CD4-positive, alpha-beta memory T cell (primary cell): ENCODE measurements at places on chromosomes 2 and 18. TPM values are rescaled to one million over a fixed set of nuclear protein-coding genes. Genes with fewer than 3 reads are reported as not detected.
A peak's percentile ranks its signal among the peaks of the same experiment; 100 is the strongest.

The STARD6 gene
- polyA plus RNA-seq, result 0.46 TPM

The LRRTM4 gene
- not detected for polyA plus RNA-seq

The RFTN2 gene
- 0.37 TPM for polyA plus RNA-seq

The CYTIP gene
- 176 TPM for polyA plus RNA-seq

The EFR3B gene
- polyA plus RNA-seq, result not detected

The DSC3 gene
- polyA plus RNA-seq, result not detected

The STPG4 gene
- not detected for polyA plus RNA-seq

The B3GNT7 gene
- not detected for polyA plus RNA-seq

The ITGB6 gene
- polyA plus RNA-seq, result not detected

DNA sequence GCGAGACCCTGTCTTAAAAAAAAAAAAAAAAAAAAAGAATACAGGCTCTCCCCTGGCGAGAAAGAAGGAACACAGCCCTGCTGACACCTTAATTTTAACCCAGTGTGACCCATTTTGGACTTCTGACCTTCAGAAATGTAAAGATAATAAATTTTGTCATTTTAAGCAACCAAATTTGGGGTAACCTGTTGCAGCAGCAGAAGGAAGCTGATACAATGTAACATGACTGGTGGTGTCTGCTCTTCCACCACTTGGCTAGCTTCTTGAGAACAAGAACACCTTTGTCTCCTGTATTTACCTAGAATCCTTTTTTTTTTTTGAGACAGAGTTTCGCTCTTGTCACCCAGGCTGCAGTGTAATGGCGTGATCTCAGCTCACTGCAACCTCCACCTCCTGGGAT lies 6.6 kb upstream of the STK11IP start:
- no peak for DNase-seq
- H3K27ac ChIP-seq, result no peak overlapping the region
- no peaks in the 10 kb centered on the region for H3K27me3 ChIP-seq

DNA sequence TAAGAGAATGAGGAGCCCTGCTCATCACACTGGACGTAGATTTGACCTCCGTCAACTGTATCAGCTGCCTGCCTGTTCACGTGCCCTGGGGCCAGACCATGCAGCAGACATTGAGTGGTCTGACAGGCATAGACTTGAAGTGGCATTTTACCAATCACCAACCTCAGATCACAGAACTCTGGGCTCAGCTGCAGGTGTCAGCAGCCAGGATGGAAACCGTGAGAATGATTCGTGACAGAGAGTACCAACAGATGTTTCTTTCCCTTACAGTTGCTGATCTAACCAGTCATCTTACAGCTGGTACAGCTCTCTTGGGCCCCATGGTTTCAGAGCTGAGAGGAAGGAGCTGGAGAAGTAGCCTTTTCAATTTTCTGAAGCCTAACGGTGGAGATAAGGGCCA lies 148.9 kb downstream of the EN1 start:
- H3K4me3 ChIP-seq, result no peak overlapping the region
- no peak for DNase-seq
- no peaks in the 10 kb centered on the region for H3K27me3 ChIP-seq
- no peaks in the 10 kb centered on the region for H3K36me3 ChIP-seq
- no peaks in the 10 kb centered on the region for H3K4me1 ChIP-seq

- no peaks in the 10 kb centered on the region for H3K36me3 ChIP-seq
- H3K27ac ChIP-seq, result no peak overlapping the region
- no peaks in the 10 kb centered on the region for H3K4me1 ChIP-seq
- no peak for DNase-seq
- no peak overlapping the region for H3K4me3 ChIP-seq
Measured at GRCh38 chr2:70686577-70687460, 81.2 kb downstream of the ADD2 start.

- H3K4me1 ChIP-seq, result no peaks in the 10 kb centered on the region
- no peak for DNase-seq
- H3K4me3 ChIP-seq, result no peak overlapping the region
- no peaks in the 10 kb centered on the region for H3K36me3 ChIP-seq
- H3K27me3 ChIP-seq, result no peaks in the 10 kb centered on the region
- no peak overlapping the region for H3K27ac ChIP-seq
Measured at GRCh38 chr2:123747326-123747725, 277.8 kb upstream of the CNTNAP5 start.

DNA sequence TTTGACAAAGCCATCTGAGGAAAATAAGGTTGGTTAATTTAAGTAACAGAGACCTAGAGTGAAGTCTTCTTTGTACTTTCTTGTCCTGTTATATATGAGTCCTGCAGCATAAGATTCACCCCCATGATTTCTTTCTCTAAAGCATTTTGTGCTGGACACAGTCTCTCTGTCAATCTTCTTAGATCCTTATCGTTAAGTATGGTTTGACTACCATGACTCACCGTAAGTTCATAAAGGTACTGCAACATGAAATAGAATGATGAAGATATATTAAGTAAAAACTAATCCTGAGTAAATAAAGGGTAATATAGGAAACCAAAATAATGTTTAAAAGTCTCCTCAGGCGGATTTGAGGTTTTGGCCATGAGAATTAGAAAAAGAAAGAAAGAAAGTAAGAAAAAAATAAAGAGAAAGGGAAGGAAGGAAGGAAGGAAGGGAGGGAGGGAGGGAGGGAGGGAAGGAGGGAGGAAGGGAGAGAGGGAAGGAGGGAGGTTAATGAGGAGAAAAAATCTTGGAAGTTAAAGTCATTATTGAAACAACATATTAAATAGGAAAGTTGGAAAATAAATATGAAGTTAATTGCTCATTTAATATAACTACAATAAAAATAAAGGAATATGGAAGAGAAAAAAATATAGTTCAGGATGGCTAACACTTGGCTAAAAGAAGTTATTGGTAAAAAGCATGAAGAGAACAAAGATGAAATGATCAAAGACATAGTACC lies 980.3 kb upstream of the CDH2 start:
- no peaks in the 10 kb centered on the region for H3K36me3 ChIP-seq
- H3K4me3 ChIP-seq, result no peak overlapping the region

DNA sequence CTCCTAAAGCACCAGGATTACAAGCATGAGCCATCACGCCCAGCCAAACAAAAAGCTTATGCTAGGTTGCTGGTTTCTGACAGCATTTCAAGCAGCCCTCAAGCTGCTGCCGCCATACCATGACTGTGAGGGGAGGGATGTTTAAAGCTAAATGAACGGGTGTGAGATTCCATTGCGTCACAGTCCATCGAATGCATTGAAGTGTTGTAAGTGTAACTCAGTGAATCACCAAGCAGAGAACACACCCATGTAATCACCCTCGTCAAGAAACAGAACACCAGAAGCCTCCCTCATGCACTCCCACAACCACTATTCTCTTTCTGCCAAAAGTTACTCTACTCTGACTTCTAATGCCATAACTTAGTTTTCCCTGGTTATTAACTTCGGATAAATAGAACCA lies 32.8 kb upstream of the MC5R start:
- no peak for DNase-seq
- no peaks in the 10 kb centered on the region for H3K4me1 ChIP-seq
- H3K4me3 ChIP-seq, result no peak overlapping the region
- no peaks in the 10 kb centered on the region for H3K27me3 ChIP-seq

DNA sequence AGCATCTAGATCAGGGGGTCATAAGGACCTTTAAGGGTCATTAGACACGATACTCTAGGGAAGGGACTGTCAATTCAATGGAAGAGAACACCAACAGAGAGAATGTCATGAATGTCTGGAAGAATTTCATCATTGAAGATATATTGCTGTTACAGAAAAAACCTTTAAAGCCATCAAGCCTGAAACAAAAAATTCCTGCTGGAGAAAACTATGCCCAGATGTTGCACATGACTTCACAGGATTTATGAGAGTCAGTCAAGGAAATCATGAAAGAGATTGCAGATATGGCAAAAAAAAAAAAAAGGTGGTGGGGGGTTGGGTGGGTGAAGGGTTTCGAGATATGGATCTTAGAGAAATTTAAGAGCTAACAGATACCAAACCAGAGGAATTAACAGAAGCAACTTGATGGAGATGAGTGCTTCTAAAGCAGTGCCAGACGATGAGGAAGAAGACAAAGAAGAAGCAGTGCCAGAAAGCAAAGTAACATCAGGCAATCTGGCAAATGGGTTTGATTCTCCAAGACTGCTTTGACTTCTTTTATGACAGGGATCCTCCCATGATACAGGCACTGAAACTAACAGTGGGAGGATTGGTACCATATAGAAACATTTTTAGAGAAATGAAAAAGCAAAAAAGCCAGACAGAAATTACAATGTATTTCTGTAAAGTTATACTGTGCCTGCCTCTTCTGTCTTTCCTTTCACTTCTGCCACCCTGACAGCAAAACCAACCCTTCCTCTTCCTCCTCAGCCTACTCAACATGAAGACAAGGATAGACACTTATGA lies 28.5 kb downstream of the MAP4K3 start:
- DNase-seq, result no peak
- H3K4me1 ChIP-seq, result peaks cover 41% of the 10 kb centered on the region
- no peaks in the 10 kb centered on the region for H3K36me3 ChIP-seq
- H3K27me3 ChIP-seq, result no peaks in the 10 kb centered on the region
- no peak overlapping the region for H3K4me3 ChIP-seq

- no peak overlapping the region for H3K27ac ChIP-seq
- no peaks in the 10 kb centered on the region for H3K4me1 ChIP-seq
- H3K4me3 ChIP-seq, result no peak overlapping the region
- H3K27me3 ChIP-seq, result no peaks in the 10 kb centered on the region
- H3K36me3 ChIP-seq, result no peaks in the 10 kb centered on the region
- no peak for DNase-seq
Measured at GRCh38 chr18:5066380-5066977, 130.6 kb downstream of the AKAIN1 start.

DNA sequence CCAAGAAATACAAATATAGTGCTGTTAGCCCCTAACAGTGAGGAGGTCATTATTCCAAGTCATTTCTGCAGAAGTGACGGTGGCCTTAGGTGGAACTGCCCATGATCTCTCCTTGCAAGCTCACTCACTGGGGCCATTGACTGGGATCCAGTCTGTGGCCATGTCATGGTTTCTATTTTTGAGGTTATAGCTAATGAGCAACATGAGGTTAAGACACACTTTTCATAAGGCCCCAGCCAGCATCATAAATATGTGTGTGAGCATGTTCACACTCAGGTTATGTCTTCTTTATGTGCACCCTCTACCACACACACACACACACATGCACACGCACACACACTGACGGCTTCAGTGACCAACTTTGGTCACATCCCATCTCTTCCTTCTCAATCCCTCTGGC lies 484 bp downstream of the AFF3 start:
- H3K36me3 ChIP-seq, result no peaks in the 10 kb centered on the region
- no peaks in the 10 kb centered on the region for H3K27me3 ChIP-seq
- DNase-seq, result no peak
- peaks cover 6% of the 10 kb centered on the region for H3K4me1 ChIP-seq
- H3K4me3 ChIP-seq, result peak overlapping the region; percentile 30
- no peak overlapping the region for H3K27ac ChIP-seq

- no peak for DNase-seq
- H3K4me1 ChIP-seq, result no peaks in the 10 kb centered on the region
- no peak overlapping the region for H3K27ac ChIP-seq
- H3K27me3 ChIP-seq, result no peaks in the 10 kb centered on the region
- H3K4me3 ChIP-seq, result no peak overlapping the region
Measured at GRCh38 chr18:28175930-28176697, 816 bp downstream of the CDH2 start.

GRCh38 chr2:213087040-213087439 lies 64.4 kb downstream of the IKZF2 start:
- H3K27ac ChIP-seq, result no peak overlapping the region
- H3K4me3 ChIP-seq, result no peak overlapping the region
- H3K27me3 ChIP-seq, result no peaks in the 10 kb centered on the region
- no peaks in the 10 kb centered on the region for H3K4me1 ChIP-seq
- H3K36me3 ChIP-seq, result no peaks in the 10 kb centered on the region
- DNase-seq, result no peak

GRCh38 chr18:56421647-56422046 lies 216.7 kb downstream of the TXNL1 start:
- no peak for DNase-seq
- no peaks in the 10 kb centered on the region for H3K36me3 ChIP-seq
- no peaks in the 10 kb centered on the region for H3K4me1 ChIP-seq

DNA sequence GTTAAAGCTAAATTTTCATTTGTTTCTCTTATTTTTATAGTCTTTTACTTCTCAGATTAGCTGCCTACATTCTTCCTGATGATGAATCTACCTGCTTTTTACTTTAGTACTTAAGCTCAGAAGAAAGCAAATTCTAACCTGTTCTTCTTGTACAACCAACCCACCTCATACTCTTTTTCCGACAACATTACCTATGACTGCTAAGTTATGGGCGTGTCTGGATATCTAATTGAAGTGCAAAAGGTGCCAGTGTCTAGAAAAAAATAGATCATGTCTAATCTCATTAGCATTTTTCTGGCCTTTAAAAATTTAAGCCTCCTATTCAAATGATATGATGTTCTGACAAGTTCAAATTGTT lies 1.5 kb upstream of the RGPD4 start:
- no peaks in the 10 kb centered on the region for H3K4me1 ChIP-seq
- no peaks in the 10 kb centered on the region for H3K36me3 ChIP-seq
- no peak for DNase-seq
- no peak overlapping the region for H3K27ac ChIP-seq
- no peaks in the 10 kb centered on the region for H3K27me3 ChIP-seq

DNA sequence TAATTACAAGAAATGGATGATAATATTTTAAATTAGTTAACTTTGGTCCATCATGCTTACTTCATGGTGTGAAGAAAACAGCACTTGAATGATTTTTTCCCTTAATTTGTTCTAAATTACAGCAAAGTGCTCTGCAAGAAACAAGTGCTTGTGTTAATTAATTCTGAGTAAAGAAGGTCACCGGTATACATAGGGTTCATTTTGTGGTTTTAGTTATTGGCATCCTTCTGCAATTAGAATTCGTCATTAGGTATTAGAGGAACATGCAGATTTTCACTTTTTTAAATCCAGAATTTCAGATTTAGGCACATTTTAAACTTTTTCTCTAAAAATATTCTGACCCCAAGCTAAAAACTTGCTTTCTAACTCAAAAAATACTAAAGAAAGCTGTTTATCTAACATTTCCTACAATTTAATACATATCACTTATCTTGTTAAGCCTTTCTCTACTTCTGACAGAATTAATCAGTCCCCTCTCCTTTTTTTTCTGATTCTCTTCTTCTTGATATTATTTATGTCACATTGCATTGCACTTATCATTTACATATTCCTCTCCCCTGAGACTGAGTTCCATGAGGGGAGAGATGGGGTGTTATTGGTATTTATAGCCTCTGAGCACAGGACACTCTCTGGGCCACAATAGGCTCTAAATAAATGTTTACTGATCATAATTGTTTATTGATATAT lies 129.2 kb downstream of the PLA2R1 start:
- H3K36me3 ChIP-seq, result no peaks in the 10 kb centered on the region
- no peak for DNase-seq
- H3K27ac ChIP-seq, result no peak overlapping the region
- no peaks in the 10 kb centered on the region for H3K4me1 ChIP-seq
- H3K27me3 ChIP-seq, result no peaks in the 10 kb centered on the region

DNA sequence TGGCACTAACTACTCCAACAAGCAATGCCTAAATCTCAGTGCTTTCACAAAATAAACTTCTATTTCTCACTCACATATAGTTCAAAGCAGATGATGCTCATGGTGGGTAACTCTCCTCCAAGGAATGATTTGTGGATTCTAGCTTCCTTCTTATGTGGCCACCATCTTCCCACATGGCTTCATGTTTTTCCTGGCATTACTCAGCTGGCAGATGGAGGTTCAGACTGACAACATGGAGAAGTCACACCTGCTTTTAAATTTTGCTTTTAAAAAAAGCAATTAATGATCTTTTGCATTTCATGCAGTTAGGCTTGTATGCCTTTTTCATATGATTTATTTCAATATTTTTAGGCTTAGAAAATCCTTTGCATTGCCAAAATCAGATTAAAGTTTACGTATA lies 6.3 kb upstream of the GKN2 start:
- no peaks in the 10 kb centered on the region for H3K4me1 ChIP-seq
- peaks cover 3% of the 10 kb centered on the region for H3K27me3 ChIP-seq
- no peak for DNase-seq
- H3K27ac ChIP-seq, result no peak overlapping the region
- H3K4me3 ChIP-seq, result no peak overlapping the region
- no peaks in the 10 kb centered on the region for H3K36me3 ChIP-seq
